ENCODE measurements at places on chromosomes 11 and 22.

DNA sequence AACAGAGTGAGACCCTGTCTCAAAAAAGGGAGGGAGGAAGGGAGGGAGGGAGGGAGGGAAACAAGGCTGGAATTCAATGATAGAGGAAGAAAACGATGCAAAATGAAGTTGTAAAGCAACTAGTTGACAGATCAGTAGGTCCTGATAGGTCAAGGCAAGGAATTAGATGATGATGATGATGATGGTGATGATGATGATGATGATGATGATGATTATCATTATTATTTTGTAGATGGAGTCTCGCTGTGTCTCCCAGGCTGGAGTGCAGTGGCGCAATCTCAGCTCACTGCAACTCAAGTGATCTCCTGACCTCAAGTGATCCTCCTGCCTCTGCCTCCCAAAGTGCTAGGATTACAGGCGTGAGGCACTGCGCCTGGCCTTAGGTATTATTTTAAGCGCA is 11.3 kb upstream of the L3MBTL2 start:
- no peak for DNase-seq

DNA sequence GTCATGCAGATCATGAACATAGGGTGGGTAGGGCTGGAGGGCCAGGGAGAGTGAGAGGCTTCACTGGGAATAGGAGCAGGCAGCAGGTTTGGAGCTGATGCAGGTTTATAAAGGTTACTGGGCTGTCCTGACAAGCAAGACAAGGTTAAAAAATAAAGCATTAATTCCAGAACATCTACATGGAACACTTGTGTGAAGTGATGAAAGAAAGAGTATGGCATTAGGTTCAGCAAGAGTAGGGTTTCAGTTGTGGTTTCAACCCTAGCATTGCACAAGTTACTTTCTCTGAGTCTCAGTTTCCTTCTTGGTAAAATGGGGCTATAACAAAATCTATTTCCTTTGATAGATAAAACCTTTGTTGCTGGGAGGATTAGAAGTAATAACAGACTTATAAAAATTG is 114.6 kb upstream of the SESN3 start:
- DNase-seq = no peak

- no peak for DNase-seq
Measured at GRCh38 chr11:16783321-16783801, 44.9 kb downstream of the C11orf58 start.

DNA sequence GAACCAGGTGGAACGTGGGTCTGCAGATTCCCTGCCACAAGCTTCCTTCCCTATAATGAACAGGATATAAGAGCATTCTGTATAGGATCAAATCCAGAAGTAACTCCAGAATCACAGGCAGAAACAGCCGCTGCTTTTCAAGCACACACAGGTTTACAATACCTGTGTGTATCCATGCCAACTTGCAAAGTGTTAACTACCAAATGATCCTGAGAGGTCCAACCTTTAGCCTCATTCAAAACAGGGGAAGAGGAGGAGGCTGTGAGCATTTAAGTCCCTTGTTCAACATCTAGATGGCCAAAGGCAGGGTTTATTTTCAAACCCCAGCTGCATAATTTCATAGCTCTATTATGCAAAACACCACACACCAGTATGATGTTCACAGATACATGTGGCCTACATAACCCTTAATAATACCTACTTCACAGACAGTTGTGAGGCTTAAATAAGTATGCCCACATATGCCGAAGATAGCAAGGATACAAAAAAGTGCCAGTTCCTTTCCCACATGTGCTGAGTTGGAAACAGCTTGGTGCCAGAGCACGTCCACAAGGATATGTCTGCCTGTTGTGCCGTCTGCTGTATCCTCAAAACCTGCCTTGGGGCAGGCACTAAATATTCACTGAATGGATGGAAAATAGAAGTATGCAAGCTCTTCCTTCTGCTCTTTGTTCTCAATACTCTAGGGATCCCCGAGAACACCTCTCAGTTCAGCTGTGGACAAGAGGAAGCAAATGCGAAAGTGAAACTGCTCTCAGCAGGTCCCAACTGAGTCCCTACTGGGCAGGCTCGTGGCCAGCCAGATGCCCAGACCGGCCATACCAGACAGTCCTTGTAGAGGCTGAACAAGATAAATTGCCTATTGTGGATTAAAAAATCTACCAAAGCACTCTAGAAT is 66.8 kb downstream of the LARGE1 start:
- peak; percentile 71 for DNase-seq

DNA sequence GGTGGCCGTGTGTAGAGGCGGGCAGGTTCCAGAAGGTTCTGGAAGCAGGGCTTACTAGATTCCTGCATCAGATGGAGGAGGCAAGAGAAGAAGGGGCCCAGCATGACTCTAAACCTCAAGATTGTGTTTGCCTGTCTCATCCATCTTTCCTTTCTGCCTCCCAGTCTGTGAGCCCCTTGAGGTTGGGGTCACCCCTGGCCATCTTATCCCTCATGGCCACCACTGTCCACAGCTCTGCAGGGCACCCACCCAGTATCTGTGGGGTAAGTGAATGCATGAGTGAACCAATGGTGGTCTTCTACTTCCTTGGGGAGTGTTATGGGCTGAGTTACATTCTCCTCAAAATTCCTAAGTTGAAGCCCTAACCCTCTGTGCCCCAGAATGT is 79.3 kb downstream of the MYEOV start:
- no peak for DNase-seq

GRCh38 chr11:19639603-19640105 is 73.0 kb upstream of the NAV2 start:
- DNase-seq = no peak

DNA sequence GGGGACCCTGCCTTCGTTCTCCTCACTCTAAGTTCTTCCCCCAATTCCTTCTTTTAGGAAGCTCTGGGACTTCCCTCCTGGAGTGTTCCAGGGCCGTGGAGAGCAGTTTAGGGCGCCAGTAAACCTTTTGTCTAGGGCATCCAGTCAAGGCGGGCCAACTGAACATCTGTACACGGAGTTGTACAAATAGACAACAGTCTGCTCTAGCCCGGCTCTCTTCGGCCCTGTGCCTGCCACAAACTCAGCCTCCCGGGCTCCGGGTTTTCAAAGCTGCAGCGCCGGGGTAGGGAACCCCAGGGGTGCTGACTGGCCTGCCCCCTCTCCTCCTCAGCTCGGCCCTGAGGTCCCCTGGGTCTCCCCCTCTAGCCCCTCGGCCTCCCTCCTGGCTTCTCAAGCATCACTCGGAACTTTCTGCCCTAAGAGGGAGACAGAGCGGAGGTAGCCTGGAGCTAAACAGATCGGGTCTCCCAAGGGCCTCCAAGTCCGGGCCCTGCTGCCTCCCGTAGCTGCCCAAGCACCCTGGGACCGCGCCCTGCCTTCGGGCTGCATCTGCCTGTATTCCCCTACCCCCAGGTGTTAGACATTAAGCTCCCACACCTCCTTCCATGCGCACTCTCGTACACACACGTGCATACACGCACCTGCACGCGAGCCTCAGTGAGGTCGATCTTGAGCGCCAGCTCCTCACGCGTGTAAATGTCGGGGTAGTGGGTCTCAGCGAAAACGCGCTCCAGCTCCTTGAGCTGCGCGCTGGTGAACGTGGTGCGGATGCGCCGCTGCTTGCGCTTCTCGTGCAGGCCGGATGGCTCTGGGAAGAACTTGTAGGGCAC is 3.3 kb downstream of the PHOX2A start:
- DNase-seq = no peak

- DNase-seq = peak; percentile 63
Measured at GRCh38 chr11:47466701-47467250, 17.8 kb upstream of the RAPSN start.

DNA sequence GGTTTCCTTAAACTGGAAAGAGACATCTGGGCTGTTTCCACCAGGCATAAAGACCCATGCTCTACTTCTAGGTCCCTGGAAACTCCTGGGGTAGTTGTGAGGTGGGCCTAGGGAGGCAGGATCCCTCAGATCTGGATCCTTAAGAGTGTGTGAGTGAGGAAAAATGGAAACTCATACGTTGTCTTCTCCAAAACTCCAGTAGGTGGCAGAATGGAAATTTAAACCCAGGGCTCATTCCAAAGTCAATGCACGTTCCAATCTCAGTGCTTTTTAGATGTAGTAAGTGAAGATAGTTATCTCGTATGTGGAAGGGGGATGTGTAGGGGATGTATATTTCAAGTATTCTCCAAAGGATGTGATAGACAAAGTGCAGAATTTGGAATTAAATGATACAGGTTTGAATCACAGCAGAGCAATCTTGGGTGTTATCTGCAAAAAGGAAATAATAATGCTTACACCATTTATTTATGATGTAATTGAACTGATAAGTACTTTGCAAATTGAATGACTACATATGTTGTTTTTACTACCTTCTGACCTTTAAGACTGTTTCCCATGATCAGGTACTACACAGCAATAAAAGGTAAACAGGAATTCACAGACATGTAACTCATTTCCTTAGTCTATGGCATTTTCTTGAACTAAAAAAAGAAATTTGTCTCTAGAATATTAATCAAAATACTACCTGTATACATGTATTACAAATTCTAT is 13.1 kb upstream of the MMP1 start:
- peak; percentile 57 for DNase-seq

DNA sequence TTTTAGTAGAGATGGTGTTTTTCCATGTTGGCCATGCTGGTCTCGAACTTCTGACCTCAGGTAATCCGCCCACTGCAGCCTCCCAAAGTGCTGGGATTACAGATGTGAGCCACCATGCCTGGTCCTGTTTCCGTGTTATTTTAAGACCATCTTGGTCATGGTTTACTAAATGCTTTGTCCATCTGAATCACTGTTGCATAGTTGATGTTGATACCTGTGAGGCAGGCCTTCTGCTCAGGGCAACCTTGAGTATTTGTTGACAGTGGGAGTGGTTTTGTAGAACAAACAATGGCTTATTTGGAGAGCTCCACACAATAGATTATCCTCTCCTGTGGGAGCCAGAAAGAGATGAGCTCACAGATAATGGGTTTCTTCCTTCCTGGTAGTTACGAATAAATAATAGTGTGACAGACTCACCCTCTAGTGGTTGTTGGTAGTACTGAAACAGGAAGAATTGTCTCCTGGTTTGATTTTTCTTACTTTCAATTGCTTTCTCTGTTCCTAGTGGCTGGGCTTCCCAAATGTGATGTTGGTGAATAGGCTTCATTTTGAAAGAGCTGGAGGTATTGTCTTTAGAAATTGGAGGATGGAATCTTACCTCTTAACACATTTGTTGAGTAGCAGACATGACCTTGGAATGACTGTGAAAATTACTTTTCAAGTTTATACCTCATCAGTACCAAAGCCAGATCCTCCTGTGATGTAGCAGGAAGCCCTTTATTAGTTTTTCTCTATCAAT is 39.0 kb downstream of the CTNND1 start:
- peak; percentile 76 for DNase-seq

- no peak for DNase-seq
Measured at GRCh38 chr11:11844272-11844671, 2.5 kb downstream of the USP47 start.

DNA sequence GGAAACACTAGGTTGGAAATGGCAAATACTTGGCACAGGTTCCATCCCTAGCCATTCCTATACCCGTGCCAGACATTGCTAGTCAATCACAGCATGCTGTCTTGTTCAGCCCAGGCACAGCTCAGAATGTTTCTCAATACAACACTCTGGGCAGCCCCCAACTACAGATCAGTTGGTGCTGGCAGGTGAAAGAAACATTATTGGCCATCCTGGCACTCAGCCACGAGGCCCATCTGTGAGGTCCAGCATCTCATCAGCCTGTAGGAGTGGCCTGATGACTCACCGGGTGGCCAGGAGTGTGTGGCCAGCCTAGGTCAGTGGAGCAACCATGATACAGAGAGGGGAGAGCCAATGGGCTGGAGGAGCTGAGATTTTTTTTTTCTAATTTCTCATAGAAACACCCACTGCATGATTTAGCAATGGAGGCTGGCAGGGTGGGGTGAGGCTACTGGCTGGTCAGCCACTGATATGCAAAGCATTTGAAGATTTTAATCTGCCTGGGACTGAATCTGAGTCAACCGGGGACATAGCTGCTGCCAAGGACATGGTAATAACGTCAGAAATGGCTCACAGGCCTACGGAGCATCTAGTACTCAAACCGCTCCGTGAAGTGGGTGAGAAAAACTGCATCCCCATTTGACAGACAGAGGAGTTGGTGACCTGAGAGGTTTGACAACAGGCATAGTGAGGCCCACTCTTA is 5.4 kb downstream of the MYO18B start:
- DNase-seq = peak; percentile 98

DNA sequence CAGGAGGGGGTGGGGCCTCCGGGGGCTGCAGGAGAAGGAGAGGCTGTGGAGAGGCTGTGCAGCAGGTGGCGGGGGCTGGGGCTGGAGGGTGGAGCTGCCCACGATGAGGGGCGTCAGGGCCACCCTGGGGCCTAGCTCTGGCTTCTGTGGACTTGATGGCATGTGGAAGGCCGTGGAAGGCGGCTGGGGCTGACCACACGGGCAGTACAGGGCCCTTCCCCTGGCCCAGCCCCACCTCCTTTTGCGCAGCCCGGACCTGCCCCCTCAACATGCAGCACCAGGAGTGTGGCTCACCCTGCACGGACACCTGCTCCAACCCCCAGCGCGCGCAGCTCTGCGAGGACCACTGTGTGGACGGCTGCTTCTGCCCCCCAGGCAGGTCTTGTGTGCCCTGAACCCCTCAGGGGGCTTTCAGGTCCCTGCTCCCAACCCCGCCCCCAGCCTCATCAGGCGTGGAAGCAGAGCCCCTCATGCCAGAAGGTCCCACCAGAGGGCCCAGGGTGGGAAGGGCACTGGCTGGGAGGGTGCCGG is 6.1 kb downstream of the MUC5B start:
- no peak for DNase-seq

- DNase-seq = no peak
Measured at GRCh38 chr11:96331699-96332116, 11.3 kb downstream of the MAML2 start.

DNA sequence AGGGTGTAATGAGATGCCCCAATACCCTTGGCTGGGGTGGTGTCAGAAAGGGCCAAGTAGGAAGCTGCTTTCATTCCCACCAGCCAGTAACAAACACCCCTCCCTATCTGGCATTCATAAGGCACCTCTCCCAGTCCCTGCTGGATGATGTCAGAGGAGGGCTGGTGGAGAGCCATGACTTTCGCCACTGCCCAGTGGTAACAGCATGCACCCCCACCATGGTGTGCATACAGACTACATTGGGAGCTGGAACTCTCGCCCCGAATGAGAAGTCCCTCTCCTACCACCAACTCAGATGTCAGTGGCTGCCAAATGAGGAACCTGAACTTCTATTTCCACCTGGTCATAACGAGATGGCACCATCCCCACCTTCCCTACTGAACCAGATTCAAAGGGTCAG is 73.3 kb downstream of the SGSM3 start:
- no peak for DNase-seq

DNA sequence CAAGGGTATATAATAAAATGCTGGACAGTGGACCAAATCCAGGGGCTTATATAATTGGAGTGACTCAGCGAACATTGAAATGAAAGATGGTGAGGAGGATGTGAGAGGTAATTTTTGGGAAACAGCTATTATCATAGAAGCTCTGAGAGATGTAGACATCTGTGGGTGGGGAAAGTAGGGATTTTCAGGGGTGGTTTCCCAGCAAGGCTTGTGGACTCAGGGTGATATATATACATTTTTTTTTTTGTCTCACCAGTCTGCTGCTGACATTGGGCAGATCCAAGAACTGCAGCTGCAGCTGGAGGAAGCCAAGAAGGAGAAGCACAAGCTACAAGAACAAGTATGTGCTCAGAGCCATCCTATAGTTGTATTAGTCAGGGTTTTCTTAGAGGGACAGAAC is 208.1 kb downstream of the MYO18B start:
- DNase-seq = no peak
